ENCODE measurements at places on chromosomes 3 and 15.
A peak's percentile ranks its signal among the peaks of the same experiment; 100 is the strongest.

DNA sequence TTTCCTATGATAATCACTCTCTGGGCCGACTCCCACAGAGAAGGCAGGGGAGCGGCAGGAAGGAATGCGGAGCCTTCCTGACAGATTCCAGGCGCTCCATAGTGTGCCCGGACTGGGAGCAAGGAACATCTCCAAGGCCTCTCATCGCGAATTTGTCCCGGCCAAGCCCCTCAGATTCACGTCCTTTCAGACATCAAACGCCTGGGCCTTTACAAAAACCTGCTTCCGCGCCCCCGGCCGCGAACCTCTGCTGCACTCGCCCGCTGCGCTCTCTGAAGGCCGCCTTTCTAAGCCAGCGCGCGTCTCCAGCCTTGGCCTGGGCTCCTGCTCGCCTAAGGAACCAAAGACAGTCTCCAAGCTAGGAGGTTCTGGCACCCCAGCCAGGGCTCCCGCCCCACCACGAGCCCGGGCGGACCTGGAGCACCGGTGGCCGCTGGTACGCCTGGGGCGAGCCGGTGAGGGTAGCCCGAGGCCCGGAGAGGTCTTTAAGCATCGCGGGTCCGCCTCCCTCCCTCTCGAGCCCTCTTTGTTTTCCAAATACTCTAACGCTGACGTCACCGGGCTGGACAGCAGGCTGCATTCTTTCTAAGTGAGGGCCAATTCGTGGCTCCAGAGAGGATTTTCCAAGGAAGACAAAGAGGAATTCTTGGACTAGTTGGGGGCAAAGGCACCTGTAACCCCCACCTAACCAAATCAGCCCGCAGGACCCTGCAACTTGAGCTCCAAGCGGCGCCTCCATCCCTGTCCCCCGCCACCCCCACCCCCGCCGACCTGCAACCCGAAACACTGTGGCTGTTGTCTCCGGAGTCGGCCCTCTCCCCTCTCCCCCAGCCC is 759 bp downstream of the AMOTL2 start:
- no peak for DNase-seq

GRCh38 chr3:147318900-147319299 is 87.4 kb downstream of the ZIC4 start:
- no peak for DNase-seq

DNA sequence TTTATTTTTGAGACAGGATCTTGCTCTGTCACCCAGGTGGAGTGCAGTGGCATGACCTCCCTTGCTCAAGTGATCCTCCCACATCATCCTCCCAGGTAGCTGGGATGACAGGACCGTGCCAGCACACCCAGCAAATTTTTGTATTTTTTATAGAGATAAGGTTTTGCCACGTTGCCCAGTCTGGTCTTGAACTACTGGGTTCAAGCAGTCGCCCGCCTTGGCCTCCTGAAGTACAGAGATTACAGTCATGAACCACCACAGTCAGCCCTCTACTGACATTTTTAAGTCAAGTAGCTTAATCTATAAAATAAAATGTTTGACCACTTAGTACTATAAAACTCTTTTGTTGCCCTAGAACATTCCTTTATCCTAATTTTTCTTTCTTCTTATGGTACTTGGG is 198.8 kb downstream of the FNDC3B start:
- DNase-seq: no peak

DNA sequence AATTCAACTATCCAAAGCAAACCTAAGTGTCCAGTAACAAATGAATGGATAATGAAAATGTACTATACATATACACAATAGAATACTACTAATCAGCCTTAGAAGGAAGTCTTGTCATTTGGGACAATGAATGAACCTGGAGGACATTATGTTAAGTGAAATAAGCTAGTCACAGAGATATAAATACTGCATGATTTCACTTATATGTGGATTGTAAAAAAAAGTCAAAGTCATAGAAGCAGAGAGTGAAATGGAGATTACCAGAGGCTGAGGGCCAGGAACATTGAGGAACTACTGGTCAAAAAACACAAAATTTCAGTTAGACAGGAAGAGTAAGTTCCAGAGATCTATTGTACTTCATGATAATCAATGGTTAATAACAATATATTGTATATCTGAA is 33.6 kb downstream of the MYO5A start:
- DNase-seq: no peak

DNA sequence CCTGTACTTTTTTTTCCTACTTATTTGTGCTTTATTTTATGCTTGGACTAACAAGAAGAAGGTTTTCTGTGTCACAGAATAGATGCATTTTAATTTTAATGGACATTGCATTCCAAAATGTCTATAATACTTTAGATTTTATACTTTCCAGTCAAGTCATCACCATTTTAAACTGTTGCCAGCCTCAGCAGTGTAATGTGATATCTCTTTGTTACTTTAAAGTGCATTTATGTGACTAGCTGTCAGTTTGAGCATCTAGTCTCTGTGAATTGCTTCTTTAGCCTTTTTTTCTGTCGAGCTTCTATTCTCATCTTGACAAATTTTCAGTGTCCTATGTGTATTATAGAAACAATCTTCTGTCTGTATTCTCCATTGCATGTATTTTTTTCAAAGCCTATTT is 511.4 kb upstream of the CBLB start:
- DNase-seq: no peak

GRCh38 chr3:61733000-61733399 is 171.6 kb downstream of the PTPRG start:
- no peak for DNase-seq

- DNase-seq: no peak
Observed at GRCh38 chr3:31002730-31003129, 108.3 kb upstream of the GADL1 start.

DNA sequence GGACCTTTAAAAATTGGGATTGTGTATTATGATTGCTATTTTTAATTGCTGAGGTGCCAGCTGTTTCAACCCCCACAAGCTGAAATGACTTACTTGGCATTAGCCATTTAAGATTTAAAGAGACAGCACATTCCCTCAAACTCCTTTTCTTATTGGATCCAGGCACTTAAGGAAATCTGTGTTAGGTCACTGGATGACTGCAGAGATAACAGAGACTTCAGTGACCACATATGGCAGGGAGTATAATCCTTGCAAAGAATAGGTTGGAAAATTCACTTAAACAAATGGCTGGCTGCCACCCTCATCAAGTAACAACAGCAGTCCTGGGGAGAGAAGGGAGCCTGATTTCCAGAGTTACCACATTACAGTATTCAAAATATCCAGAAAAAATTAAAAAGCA is 66.6 kb downstream of the SLMAP start:
- DNase-seq: no peak

DNA sequence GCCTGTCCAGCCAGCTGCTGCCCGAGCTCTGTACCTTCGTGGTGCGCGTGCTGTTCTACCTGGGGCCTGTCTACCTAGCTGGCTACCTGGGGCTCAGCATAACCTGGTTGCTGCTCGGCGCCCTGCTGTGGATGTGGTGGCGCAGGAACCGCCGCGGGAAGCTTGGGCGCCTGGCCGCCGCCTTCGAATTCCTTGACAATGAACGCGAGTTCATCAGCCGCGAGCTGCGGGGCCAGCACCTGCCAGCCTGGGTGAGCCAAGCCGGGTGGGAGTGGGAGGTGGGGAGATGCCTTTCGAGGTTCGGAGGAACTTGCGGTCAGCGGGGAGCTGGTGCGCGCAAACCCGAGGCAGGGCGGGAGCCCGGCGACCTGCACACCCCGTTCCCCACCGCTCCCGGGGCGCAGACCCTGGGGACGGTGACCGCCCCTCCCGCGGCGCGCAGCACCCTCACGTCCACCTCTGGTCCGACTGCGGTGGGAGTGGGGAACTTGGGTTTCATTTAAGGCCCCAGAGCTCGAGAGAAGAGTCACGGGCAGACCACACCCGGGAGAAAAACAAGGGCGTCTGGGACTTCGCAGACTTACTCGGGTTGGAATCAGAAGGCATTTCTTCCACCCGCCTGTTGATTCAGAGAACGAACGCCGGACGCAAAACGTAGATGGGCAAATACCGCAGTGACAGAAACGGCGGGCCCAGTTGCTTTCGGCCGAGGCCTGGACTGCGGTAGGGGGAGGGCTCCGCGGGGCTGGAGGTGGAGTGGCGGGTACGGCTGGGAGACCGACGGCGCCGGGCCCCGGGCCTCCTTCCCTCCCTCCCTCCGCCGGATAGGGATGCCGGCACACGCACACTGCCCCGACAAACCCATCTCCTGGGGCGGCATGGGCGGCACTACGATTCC is 708 bp downstream of the ESYT3 start:
- DNase-seq: peak; percentile 21
